ENCODE measurements at places on chromosomes 7 and 10.

DNA sequence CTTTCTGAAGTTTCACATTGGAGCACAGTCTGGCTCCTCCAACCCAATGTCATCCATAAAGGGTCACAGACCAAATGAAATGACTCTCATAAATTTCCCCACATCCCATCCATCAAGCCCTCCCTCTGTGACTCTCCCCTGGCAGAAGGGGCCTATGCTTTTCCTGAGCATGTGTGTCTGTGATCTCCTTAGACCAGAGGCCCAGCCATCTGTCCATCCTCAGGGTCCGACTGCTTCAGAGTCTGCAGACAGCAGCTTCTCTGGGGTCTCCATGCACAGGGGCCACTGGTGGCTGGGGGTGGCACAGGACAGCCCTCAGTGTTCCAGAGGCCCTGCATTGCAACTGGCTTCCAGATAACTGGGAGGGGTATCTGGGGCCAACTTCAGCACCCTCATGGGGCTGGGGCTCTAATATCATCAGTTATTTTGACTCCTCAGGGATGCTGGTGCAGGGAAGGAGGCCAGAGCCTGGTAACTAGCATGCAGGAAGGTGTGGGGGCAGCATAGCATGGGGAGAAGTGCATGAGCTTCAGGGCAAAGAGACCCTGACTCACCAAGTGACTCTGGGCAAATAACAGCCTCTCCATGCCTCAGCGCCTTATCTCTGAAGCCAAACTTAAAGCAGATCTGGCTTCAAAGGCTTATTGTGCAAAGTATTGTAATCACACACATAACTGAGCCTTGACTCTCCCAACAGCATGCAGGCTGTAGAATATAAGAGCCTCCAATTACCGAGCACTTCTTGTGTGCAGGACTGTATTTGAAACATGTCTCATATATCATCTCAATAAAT, 266.9 kb downstream of the GRID1 start:
- DNase-seq: no peak

DNA sequence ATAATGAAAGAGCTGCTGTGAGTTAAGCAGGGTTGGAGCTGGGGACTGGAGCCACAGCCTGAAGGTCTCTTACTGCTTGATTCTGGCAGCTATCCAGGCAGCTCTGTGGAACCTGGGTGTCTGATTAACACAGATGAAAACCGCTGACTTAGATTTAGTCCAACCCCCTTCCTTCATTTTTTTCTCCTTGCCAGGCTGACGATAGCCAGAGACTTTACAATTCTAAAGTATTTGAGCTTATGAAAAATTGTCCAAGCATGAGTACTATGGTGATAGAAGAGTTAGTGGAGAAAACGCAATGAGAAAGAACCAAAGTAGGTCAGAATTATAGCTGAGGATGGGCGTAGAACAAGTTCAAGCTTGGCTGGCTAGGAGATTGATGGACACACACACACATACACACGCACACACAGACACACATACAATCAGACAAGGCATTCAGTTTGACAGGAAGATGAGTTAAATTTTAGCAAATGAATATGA, 13.5 kb upstream of the GPR85 start:
- no peak for DNase-seq

DNA sequence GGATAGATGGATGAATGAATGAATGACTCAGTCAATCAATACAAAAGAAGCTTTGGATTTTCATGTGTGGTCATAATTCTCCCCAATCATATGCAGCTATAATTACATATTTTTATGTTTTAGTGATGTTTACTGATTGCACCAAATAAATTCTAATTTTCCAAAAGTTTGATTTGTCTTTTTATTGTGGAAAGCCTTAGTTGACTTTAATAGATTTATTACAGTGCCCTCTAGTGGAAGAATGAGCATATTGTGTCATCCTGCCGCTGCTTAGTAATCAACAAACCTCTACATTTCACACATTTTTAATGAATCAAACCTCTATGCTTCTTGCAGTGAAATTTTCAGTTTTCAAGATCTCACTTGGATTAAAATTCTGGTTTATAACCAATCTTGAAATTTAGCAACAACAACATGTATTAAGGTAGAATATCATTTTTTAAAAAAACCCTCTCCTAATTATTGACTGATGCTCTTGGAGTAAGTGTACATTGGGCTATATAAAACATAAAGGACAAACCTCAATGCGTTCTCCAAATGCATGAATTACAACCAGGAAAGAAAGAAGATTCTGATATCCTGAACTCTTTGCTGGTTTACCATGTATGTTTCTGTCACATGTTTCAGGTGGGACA, 55.6 kb upstream of the PNLIP start:
- no peak for DNase-seq

GRCh38 chr7:80884511-80885195, 34.2 kb downstream of the SEMA3C start:
- no peak for DNase-seq

DNA sequence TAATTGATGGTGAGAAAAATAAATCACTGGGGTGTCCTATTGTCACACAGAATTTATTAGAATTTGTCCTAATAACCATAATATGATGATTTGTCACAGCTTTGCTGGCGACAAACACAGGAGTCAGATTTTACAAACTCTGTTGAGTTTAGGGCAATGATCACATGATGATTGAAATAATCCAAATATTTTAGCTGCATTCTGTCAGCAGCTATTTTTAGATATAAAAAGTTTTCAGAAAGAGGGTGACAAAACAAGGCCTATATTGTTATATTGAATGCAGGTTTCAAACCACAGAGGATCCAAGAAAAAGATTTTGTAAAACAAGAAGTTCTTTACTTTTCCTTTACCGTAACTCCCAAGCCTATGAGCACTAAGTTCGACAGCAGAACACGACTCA, 178.8 kb downstream of the ADAM12 start:
- DNase-seq: no peak

DNA sequence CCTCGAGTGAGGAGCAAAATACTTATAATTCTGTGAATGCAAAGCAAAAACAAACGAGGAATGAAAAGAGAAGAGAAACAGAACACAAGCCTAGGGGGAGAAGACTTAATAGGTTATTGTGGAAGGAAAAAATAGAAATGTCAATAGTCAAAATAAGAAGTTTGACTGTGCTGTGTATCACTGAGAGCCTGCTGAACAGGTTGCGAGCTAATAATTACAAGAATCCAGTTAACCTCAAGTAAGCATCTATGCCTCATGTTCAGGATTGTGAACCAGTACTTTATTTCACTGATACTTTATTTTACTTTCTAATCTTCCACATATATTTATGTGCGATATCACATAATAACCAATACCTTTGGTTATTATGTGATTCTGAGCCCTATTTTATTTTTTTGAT, 316.7 kb downstream of the OTUD1 start:
- DNase-seq: no peak

DNA sequence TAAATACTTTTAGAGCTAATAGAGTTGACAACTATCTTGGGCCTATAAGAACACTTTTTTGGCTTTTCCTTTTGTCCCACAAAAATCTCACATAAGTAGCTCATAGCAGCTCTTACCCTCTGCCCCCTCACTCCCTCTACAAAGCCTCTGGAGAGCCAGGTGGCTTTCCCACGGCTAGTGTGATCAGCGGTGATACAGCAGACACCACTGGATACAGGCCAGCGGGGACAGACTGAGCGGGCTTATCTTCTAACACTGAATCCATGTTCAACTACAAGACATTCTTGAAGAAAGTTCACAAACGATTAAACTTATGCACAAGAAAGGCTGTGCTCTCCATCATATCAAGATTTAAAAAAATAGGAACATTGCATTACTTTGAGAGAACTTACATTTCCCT, 377.2 kb downstream of the PARD3 start:
- DNase-seq: no peak
